Stimulated activated CD4-positive, alpha-beta T cell treated with anti-CD3 and anti-CD28 coated beads, Interleukin-1b, Interleukin-23, amount 100 ng/mL, for 48 hours (primary cell): ENCODE measurements at places on chromosomes 3 and 15.

- DNase-seq = no peak
Observed at GRCh38 chr3:159482241-159482993, 506.2 kb upstream of the IL12A start.

- DNase-seq = no peak
Observed at GRCh38 chr3:99041747-99042146, 140.3 kb upstream of the DCBLD2 start.

- DNase-seq = no peak
Observed at GRCh38 chr3:16109929-16110328, 64.6 kb upstream of the GALNT15 start.

DNA sequence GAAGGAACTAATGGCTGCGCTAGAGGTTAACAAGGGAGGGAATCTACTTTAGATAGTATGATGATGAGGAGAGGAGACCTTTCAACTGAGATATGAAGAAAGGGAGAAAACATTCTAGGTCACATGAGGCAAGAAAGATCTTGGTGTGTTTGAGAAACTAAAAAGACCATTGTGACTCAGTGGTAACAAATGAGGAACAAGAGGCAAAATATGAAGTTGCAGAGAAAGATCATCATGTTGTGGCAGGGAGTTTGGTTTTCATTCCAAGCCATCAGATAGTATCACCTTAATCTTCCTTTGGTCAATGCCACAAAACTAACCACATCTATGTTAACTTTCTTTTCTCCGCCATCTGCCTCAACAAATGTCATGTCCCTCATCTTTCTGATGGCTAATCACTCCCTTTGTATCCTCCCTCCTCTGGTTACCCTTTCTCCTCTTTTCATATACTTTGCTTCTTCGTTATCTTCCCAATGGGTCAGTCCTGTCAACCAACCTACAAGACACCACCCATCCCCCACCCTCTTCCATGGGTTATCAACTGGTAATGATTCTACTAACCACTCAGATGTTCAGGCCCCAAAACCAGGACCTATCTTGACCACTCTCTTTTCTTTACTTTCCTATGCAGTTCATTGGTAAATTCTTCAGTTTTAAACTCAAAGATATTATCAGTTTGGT, 2.4 kb upstream of the PDCD6IP start:
- DNase-seq = no peak

DNA sequence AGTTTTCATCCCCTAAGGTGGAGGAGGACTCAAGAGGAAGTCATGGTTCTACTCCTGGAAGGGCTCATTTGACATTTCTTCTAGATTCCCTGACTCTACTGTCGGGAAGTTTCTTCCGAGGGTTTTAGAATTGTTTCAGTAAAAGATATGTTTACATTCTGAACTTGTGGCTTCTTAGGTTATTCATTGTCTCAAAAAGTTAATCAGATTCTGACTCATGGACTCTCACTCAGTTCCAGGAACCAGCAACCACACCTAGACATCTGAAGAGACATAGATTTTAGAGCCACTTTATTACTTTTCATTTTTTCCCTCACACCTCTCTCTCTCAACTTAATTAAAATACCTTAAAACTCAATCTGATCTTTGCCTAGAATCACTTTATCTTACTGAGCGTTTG, 862.6 kb downstream of the AGBL1 start:
- no peak for DNase-seq

- no peak for DNase-seq
Observed at GRCh38 chr3:99951701-99952100, 134.0 kb downstream of the CMSS1 start.

- peak; percentile 76 for DNase-seq
Observed at GRCh38 chr3:64030741-64031140, 7.4 kb upstream of the PSMD6 start.

DNA sequence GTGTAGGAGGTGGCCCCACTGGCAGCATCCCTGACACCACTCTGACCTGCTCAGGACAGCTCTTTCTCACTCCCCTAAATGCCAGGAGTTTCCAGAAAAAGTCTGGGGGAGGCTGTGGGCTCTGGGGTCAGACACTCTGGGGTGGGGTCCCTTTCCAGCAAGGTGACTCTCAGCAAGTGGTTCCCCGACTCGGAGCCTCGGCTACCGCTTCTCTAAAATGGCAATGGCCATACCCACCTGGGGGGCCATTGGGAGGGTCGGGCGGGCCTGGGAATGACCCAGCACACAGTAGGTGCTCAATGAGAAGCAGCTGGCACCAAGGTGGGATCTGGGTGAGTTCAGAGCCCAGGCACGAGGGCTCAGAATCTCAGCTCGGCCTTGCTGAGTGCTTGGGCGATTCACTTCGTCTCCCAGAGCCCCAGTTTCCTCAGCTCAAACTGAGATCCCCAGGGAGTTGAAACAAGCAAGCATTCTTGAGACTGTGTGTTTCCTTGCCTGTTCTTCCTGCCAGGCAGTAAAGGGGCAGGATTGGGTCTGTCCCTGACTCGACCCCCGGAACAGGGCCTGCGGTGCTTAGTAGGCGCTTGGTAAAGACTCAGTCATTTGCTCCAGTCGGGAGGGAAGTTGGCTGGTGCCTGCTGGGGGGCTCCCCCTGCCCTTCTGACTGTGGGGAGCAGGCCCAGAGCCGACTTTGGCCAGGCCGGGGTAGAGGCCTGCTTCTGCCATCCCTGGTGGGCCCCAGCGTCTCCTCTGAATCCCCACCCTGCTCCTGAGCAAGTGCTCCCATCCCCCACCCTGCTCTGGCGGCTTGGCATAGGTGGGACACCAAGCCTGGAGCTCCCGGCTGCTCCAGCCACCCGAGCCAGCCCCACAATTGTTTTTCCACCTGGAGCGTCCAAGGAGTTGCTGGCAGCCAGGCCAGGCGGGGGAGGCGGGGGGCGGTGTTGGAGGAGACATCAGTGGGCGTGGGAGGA, 32.9 kb upstream of the FBLN2 start:
- DNase-seq = no peak

GRCh38 chr15:31164573-31164912, 63.0 kb upstream of the TRPM1 start:
- no peak for DNase-seq

- no peak for DNase-seq
Observed at GRCh38 chr15:71804226-71804625, 6.1 kb upstream of the NR2E3 start.

DNA sequence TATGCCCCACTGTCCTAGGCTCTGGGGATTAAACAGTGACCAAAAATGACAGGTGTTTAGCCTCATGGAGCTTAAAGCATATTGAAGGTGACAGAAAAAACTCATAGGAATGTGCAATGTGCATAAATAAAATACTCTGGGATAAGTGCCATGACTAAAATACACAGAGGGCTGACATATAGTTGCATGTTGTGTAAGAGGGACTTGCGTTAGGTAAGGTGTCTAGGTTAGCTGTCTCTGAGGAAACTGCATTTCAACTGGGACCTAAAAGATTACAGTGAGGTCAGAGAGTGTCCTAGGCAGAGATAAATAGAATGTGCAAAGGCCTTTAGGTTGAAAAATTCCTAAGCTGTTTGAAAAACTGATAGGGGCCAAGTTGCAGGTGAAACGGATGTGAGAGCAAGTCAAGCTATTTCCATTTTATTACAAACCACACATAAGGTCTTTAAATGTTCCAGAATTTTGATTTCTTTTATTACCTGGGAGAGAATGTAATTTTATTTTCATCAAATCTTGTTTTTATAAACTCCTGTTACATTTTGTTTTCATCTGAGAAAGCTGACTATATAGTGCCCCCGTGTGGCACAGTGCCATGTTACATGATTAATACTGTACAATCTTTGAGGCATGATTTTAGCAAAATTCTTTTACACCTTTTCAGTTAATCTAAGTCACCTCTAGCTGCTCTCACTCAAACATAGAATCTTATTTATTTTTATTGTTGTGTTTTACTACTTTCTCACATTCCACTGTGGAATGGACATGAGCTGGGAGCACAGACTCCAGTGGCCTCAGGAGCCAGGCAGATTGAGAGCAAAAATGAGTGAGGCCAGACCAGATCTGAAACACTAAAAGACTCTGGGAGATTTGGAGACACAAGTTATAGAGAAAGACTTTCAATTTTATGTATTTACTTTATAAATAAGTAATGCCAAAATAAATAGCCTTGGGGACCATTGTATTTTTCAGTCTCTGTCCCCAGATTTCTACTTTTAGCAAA, 259.6 kb upstream of the ZNF717 start:
- peak; percentile 1 for DNase-seq

GRCh38 chr3:14411166-14411526, 8.7 kb downstream of the SLC6A6 start:
- no peak for DNase-seq

- peak; percentile 4 for DNase-seq
Observed at GRCh38 chr3:155581579-155581978, 163.3 kb downstream of the PLCH1 start.

DNA sequence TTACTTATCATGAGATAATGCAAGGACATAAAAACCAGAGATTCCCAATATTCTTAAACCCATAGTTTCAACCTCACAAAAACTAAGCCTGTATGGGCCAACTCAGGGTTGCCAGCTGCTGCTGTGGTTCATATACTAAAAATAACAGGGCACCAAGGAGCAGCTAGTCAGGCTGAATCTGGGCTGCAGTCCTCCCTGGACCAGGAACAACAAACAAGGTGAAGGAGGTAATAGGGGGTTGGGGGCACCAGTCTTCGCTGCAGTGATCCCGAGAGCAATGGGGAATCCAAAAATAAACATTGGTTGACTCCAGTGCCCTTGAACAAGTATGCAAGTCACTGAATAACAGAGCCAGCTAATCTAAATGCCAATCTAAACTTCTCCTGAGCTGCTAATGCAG, 108.9 kb downstream of the MECOM start:
- DNase-seq = no peak

DNA sequence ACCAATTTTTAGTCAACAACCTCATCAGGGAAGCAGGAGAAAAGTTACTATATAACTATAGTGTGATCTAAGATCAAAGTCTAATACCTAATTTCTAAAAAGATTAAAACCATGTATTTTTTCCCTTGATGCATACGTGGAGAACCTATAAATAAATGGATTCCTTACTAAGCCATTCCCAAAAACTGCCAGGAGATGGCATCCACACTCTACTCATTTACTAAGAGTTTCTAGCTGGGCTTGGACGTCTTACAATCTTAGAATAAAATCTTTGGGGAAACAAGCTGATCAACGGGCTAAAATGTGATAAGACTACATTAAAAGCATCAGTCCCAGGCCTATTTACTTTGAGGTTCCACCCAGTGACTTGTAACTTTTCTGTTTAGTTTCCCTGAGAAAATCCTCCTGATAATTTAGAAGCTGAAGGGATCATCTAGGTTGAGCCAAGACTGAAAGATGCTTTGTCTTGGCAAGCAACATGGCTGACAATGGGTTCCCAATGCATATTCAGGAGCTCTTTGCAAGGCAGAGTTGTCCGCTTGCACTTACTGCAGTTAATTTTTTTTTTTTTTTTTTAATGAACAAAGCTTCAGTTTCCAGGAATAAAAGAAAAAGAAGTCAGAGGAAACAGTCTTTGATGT, 85.5 kb upstream of the FGF12 start:
- DNase-seq = no peak

- no peak for DNase-seq
Observed at GRCh38 chr3:29514170-29514569, 233.3 kb downstream of the RBMS3 start.

DNA sequence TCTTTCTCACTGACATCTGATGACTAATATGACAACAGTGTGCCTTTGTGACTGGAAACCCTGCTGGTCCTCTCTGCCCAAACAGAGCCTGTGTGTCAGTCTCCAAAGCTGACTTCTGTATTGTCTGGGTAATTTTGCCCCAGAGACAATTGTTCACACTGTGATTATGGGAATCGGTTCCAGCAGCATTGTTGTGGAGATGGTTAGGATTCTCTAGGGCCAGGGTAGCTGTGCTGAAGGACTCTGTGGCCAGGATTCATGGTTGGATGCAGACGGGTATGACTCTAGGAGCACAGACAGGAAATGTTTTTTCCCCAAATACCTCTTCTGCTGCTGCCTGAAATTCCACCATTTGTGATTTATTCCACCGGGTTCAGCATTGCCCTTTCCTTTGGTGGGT, 57.5 kb upstream of the ITGA11 start:
- no peak for DNase-seq

DNA sequence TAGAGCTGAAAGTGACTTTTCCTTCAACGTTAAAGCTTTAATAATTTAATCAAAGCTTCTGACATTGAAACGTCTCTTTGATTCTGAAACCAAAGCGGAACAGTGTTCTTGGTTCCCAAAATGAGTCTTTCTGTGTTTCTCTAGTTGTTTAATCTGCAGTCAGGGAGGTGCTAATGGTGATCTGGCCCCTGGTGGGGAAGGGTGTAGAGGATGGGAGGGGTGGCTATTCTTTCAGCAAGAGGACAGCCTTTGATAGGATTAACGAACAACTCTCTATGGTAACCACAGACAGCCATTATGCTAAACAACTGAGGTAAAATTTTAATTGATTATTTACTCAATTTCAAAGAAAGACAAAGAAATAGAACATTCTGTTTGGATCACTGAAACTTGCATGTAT, 79.9 kb upstream of the CADPS start:
- no peak for DNase-seq

DNA sequence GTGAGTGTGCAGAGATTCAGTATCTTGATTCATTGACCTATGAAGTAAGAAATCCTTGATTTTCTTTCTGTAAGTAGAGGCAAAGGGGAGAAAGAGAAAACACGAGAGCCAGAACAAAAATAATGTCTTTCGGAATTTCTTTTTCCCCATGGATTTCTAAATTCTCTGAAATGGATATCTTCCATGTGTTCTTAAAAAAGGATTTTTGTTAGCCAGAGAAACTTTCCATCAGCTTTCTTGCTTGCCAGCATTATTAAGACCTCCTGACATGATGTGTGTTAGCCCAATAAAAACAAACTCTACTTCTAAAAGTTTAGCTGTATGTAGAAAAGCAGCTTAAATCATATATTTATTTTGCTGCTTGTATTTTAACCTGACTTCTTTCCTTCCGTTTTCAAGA, 122.3 kb upstream of the AADACL2 start:
- DNase-seq = no peak

GRCh38 chr3:52859686-52860423, 25.0 kb upstream of the MUSTN1 start:
- DNase-seq = no peak

GRCh38 chr3:66073464-66074141, 34.9 kb upstream of the MAGI1 start:
- DNase-seq = no peak

GRCh38 chr3:125958511-125959316, 10.3 kb upstream of the ROPN1B start:
- no peak for DNase-seq
